ENCODE measurements at places on chromosomes 2 and 18.

DNA sequence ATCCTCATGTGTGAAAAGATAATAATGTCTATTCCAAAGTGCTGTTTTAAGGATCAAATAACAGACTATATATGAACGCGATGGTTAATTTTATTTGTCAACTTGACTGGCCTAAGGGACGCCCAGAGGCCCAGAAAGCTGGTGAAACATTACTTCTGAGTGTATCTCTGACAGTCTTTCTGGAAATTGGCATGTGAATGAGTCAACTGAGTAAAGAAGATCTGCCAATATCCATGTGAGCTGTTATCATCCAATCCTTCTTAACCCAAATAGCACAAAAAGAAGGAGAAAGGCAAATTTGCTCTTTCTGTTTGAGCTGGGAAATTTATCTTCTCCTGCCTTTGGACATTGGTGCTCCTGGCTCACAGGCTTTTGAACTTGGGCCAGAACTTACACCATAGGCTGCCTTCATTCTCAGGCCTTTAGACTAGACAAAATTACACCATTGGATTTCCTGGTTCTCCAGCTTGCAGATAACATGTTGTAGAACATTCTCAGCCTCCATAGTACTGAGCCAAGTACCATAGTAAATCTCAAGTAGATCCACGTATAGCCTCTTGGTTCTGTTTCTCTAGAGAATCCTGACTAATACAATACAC, 114.7 kb upstream of the DOCK10 start:
- no peak for DNase-seq

GRCh38 chr2:206368933-206369569, 74.3 kb upstream of the ADAM23 start:
- no peak for DNase-seq

DNA sequence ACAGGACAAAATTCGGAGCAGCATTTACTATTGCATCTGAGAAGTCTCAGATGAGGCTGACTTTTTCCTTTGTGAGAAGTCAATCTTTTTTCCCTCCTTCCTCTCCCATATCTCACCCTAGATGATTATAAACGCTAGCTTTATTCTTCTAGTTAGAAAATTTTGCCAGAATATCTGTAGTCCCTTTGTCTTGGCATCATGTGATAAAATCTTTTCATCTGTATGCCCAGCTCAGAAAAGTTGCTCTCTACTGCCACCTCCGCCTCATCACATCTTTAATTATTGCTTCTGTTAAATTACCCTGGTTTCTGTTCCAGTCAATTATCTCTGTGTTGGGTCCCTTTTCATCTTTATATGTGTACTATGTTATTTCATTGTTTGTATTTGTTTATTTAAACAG, 210.8 kb upstream of the SLC35G4 start:
- DNase-seq, result no peak

- DNase-seq, result no peak
These were observed 429.1 kb upstream of the PKDCC start for GRCh38 chr2:41618754-41619153.

- DNase-seq, result no peak
These were observed 72.6 kb downstream of the TXNL1 start for GRCh38 chr18:56565551-56566345.

GRCh38 chr18:31553800-31554199, 37.9 kb upstream of the TTR start:
- DNase-seq, result no peak

DNA sequence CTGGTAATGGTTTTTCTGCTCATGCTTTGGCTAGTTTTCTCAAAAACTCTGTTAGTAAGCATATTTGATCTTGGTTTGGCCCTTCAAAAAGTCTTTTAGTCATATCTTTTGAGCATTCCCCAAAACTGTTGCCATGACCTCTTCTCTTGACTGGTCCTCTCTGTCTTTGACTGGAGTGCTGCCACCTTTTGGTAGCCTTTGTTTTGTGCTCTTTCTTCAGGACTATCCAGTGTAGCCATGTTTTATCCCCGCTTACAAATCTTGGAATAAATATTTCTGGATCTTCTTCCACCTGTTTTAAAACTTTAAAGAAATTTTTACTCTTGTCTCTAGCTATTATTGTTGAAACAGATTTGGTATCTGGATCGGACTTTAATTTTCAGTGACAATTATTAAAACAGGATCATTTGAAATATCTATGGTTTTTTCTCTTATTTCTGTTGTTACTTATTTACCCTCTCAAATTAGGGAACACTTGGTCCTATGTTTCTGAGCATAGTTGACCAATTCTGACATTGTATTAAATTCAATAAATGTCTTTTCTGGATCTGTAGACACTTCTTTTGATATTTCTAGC, 965 bp upstream of the ELOA2 start:
- peak; percentile 29 for DNase-seq

DNA sequence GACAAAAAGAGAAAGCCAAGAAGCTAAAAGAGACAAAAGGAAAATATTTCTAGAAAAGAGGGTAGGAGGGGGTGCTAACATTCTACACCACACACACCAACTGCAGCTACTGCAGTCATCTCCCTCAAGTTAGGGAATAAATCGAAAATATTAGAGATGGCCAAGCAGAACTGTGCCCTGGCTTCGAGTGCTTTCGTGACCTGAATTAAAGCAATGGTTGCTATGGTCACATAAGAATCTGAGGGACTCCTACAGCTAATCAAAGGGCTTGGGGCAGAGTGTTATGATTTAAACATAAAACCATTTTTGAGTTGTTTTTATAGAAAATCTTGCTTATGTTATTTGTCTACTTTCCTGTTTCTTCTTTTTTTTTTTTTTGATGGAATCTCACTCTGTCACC, 159.6 kb upstream of the HNRNPA3 start:
- no peak for DNase-seq

GRCh38 chr18:44802508-44802907, 121.8 kb downstream of the SETBP1 start:
- DNase-seq, result no peak

- no peak for DNase-seq
These were observed 40.8 kb upstream of the MYO1B start for GRCh38 chr2:191204433-191204832.

DNA sequence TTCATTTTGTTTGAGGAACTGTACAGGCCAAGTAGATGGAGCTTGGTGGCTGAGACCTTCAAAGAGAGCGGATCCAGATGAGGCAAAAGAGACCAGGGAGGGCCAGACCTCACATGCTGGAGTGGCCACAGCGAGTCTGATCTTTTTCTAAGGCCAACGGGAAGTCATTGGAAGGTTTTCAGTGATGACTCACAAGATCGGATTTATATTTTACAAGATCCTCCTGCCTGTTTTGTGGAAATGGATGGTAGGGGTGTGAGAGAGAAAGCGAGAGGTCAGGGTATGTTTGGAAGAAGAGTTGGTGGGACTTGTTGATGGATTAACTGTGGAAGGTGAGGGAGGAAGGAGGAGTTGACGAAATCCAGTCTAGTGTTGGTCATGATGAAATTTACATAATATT, 44.6 kb upstream of the TUBA3D start:
- no peak for DNase-seq

- DNase-seq, result no peak
These were observed 5.3 kb downstream of the COL3A1 start for GRCh38 chr2:188979187-188980114.

DNA sequence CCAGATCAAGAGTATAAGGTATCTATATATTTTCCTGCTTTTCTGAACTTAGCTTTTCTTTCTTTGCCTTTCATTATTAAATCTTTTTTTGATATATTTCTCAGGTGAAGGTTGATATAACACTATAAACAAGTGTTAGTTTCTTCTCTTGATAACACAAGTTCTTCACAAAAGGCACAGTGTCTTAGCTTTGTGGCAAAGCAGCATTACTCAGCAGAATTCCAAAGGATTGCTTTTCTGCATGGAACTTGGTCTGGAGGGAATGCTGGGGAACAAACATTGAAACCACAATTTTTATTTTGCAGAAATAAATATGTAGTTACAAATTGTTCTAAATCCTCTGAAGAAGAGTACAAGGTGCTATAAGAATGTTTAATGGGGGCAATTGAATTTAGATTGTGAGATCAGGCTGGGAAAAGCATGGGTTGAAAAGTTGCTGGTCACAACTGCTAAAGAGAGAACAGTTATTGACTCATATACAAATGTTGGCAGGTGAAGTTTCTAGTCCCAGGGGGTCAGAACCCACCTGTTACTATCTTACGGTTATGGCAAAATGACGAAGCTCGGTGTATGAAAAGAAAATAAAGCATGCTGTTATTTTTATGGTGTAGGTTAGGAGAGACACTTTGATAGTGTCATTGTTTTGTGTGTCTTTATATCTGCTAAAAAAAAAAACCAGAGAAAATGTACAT, 68.2 kb downstream of the UBR3 start:
- peak; percentile 31 for DNase-seq

DNA sequence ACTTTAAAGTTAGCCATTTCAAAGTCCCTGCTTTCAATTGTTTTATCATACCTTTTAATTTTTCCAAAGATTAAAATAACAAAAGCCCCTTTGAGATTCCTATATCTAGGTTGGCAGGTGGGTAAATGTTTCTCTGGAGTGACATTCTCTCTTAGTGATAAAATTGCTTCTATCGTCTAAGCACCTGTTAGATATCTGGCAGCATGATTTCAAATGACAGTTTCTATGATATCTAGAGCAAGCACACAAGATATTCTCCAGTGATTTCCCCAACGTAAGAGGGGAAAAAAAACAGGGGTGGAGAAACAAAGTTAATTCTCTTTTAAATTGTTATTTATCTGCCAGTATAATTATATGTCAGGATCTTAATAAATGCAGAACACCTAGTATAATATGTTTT, 610.2 kb downstream of the DSC3 start:
- DNase-seq, result no peak

- DNase-seq, result no peak
These were observed 146.0 kb downstream of the UBE2E3 start for GRCh38 chr2:181126311-181126868.

- DNase-seq, result no peak
These were observed 140.0 kb downstream of the SEPTIN10 start for GRCh38 chr2:109473616-109474318.

- DNase-seq, result peak; percentile 59
These were observed 47.4 kb upstream of the RMDN2 start for GRCh38 chr2:37877457-37878315.

DNA sequence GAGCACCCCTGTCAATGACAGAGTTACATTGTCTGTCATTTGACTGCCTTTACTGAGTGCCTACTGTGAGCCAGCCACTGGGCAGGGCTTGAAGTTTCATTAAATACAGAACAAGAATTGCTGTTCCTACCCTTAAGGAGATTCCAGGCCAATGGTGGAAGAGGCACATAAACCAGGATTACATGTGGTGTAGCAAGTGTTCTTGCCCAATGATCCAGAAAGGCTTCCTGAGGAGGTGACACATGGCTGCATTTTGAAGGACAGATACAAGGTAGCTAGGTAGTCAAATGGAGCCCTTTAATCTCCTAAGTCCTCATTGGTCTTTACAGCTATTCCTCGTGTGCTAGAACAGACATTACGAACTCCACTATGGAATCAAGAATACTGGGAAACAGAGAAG, 312.7 kb downstream of the ETAA1 start:
- no peak for DNase-seq

- DNase-seq, result peak; percentile 20
These were observed 120.0 kb downstream of the AQP4 start for GRCh38 chr18:26745288-26746181.

GRCh38 chr2:38215993-38216392, 140.0 kb upstream of the CYP1B1 start:
- no peak for DNase-seq

GRCh38 chr2:68388358-68388757, 23.3 kb downstream of the PLEK start:
- no peak for DNase-seq

DNA sequence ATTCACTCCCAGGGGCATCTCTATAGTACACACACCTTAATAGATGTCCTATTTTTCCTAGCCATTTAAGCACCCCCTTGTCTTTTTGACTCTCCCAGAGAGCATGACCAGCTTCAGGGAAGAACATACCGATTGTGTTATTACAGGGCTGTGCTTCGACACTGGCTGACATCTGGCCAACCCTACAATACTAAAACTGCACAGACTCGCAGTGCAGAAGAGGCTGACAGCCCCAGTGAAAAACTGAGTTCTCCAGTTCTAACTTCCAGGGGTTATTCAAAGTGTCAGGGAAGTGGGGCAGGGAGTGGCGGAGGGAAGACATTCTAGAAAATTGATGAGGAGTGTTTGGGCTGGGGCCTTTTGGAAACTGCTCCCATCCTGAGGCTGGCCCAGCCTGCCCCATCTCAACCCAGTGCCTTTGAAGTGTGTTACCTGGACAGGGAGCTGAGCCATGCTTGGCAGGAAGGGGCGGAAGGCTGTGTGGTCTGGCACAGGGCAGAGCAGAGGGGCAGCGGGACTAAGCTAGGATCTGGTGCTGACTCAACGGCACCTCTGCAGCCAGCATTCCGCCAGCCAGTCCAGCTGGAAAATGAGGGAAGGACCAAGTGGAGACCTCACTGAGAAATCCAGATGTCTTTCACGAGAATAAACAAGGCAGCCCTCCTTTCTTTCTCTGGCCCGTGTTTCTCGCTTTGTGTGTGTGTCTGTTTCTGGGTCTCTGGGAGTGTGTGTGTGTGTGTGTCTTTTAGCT, 15.4 kb upstream of the IGFBP5 start:
- DNase-seq, result no peak

DNA sequence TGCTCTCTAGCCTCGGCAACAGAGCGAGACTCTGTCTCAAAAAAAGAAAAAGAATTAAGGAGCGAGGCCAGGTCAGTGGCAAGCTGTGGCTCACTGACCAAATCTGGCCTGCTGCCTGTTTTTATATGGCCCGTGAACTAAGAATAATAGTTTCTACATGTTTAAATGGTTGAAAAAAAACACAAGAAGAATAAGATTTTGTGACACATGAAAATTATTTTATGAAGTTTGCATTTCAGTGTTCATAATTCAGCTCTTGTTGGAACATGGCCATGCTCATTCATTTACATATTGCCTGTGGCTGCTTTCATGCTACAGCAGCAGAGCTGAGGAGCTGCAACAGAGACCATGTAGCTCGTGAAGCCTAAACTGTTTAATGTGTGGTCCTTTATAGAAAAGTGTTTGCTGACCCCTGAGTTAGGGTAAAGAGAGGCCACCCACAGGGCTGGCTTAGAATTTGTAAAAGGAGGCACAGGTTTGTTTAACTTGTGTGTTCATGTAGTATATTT, 59.5 kb downstream of the MFSD6 start:
- no peak for DNase-seq

GRCh38 chr2:176234940-176235339, 34.3 kb upstream of the MTX2 start:
- DNase-seq, result no peak

- DNase-seq, result no peak
These were observed 797.5 kb upstream of the RAB6C start for GRCh38 chr2:129181963-129182362.
